ENCODE measurements at places on chromosomes 1 and 21.
A peak's percentile ranks its signal among the peaks of the same experiment; 100 is the strongest.

DNA sequence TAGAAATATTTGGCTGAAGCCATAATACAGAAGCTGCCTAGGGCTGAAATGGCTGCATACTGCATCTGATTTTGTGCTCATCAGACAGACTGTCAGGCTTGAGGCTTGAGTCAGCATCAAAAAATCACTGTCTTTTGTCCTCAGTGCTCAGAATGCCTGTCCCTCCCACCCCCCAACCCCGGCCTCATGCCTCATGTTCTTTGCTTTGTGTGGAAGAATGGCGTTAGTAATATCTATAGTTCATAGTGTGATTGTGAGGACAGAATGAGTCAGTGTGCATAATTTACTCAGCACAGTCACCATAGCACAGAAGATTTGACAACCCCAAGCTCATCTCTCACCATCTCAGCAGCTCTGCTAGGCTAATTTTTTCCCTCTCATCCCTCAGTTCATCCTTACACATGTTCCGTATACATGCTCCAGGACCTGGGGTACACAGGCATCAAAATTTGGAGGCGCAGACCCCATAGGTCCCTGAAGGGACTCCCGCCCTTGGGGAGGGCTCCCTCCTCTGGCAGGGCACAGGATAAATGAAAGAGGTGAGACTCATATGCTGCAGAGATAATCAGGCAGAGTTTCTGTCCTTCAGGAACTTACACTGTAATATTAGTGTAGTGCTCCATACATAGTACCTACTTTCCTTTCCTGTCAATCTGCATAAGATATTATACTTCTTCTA, 159.1 kb upstream of the C8B start:
- DNase-seq: no peak

DNA sequence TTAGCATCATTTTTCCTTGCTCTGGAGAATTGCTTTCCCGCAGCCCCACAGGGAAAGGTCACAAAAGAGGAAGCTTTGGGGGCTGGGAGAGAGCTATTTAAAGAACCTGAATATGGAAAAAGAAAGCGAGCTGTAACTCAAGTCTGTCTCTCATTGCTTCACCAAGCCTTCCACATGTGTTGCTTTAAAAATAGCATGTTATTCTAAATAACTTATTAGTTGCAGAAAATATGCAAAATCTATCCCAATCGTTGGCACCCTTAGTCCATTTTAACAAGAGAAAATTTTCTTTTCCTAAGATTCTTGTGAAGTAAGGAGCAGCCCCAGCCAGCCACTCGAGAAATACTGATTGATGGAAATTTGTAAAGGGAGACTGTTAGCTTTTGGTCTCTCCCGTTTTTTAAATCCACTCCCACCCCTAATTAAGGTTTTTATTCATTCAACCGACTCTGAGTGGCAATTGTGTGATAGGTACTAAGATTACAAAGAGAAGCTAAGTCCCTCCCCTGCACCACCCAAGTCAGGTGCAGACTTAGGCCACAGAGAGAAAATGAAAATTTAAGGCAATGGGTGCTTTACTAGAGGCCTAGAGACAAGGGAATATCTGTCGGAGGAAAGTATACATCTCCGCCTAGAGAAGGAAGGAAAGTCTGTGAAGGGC, 802 bp downstream of the CYP4X1 start:
- no peak for DNase-seq

- DNase-seq: peak; percentile 30
Measured at GRCh38 chr1:8424539-8425116, 106.7 kb downstream of the SLC45A1 start.

- DNase-seq: no peak
Measured at GRCh38 chr21:29805105-29805504, 134.7 kb downstream of the GRIK1 start.

DNA sequence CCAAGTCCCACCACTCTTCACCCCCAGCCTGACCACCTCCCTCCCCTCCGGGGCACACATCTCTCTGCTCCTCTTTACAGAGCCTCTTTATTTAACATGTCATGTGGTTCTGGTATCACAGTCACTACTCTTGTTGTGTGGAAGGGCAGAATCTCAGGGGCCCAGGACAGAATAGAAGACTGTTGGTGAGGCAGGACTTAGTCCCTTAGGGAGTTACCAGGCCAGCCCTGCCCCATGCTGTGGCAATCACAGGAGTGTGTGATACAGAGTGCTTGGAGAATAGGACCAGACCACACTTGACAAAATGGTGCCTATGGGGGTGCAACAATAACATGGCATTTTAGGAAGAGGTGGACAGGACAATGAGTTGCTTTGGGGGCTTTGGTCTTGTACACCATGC, 43.0 kb upstream of the CRNN start:
- DNase-seq: no peak

DNA sequence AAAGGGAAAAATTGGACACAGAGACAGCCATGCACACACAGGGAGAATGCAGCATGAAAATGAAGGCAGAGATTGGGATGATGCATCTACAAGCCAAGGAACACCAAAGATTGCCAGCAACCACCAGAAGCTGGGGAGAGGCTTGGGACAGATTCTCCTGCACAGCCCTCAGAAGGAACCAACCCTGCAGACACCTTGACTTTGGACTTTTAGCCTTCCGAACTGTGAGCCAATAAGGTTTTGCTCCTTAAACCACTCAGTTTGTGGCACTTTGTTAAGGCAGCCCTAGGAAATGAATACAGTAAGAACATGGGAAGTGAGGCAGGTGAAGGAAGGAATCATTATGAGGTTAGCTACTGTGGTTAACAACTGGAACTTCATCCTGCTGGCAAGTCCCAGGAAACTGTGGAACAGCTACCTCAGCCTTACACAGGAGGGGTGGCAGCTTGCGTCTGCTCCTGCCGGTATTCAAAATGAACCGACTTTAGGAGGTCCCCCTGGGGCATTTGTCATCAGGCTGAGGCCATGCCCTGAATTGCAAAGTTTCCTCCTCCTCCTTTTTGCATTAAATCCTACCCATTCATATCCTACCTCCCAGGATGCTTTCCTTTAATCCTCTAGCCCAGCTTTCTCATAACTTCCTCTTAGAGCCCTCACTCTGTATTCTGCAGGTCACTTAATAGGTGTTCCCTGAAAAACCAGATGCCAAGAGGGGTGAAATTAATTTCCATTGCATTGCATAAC, 15.4 kb downstream of the CD247 start:
- no peak for DNase-seq

GRCh38 chr1:176450526-176450925, 12.4 kb upstream of the PAPPA2 start:
- no peak for DNase-seq

- DNase-seq: no peak
Measured at GRCh38 chr1:230332061-230332460, 94.1 kb downstream of the PGBD5 start.

DNA sequence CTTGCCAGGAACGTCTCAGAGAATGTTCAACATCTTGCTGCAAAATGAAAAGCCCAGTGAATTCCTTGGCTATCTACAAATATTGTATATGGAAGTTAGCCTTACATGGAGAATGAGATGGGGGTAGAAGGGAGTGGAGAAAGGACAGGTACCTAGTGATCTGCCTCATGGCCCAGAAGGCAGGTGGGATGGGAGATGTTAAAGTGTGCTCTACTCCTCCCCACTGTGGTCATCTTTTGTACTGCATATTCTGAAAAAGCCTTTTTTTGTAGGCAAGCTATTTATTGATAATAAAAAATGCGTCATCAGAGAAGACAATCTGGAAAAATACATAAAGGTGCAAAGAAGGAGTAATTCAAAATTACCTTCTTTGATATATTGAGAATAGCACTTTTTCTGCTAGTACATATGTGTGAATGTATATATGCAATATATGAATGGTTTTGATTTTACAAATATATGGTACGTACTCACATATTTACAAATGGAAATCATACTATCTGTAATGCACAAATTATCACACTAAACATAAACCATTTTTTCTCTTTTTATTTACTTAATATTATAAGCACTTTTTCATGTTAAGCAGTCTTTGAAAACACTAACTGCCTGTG, 19.1 kb upstream of the SLC5A9 start:
- no peak for DNase-seq

- no peak for DNase-seq
Measured at GRCh38 chr1:206136241-206136640, 19.1 kb upstream of the AVPR1B start.

DNA sequence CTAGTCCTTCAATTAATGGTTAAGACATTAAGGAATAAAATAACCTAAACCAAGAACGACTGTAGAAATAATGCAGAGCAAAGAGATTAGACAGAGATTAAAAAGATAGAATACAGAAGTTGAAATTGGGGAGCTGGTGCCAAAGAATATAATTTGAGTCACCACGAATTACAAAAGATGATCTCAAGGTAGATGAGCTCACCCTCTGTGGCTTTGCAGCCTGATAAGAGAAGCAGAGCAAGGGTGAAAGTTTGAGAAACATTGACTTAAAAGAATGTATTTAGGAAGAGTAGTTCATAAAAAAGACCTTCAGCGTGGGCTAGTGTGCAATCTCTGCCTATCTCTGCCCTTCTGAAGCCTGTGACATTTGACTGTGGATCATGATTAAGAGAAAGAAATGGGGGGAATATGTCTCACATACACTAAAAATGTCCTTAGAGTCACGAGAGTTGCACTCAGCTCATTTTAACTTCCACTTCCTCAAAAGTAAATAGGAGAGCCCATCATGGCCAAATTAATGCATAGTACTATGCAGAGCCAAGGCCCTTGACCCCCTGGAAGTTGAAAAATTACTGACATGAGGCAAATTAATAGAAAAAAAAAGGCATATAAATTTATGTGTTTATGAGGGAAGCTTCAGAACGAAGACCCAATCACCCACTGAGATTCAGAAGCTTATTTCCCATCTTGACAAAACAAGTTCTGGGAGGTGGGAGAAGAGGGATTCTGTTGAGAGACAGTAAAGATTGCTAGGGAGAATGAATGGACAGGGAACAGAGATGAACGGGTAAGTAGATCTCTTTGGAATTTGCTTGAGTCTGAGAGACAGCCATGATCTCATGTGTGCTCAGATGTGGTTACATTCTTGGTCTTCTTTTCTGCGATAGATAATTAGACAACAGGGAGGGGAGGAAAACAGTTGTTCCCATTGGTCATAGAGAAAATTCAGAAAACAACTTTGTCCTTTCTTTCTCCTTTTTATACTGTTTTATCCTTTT, 395.4 kb upstream of the LRRC7 start:
- no peak for DNase-seq

- DNase-seq: peak; percentile 67
Measured at GRCh38 chr1:155091071-155092051, 12.7 kb downstream of the EFNA3 start.

- no peak for DNase-seq
Measured at GRCh38 chr21:34619841-34620665, 5.1 kb upstream of the RCAN1 start.

DNA sequence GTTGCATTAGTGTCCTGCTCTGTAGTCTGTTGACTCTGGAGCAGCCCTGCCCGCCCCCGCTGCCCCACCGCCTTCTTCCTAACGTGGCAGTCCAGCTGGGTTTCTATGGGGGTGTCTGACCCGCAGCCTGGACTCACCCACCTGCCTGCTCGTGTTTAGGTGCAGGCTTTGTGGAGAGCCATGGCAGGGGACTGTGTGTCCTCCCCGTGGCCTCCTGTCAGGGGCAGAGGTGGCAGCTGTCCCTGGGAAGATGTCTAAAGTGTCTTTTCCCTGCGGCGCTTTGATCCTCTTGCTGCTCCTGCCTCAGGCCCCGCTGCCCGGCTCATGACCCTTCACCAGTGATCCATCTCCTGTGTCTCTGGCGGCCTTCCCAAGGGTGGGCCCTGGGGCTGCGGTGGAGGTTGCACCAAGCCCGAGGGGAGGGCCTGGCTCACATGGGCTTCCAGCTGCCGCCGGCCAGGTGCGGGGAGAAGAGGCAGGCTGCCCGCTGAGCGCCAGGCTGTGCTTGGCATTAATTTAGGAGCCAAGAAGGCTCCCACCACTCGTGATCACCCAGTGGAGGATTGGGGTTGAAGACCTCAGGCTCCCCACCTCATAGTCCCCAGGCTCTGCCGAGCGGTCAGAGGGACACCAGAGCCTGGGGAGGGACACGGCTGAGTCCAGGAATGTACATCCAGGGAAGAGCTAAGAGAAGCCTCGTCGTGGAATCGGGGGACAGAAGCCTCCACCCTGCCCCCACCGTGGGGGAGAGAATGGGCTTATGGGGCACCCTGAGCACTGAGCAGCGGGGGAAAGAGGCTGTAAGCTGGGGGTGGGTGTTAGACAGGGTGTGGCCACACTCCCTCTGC, 44.1 kb downstream of the COL18A1 start:
- no peak for DNase-seq

DNA sequence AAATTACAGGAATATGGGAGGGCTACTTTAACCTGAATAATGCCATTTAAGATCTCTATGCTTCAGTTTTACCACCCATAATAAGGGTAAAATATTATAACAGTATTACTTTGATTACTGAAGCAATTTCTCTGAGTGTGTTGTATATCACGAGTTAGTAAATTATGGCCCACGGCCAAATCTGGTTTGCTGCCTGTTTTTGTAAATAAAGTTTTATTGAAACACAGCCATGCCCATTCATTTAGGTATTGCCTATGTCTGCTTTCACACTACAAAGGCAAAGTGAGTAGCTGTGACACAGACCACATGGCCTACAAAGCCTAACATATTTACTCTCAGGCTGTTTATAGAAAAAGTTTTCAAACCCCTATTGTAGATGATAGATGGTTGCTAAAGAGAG, 156.8 kb downstream of the CDC42BPA start:
- DNase-seq: no peak

DNA sequence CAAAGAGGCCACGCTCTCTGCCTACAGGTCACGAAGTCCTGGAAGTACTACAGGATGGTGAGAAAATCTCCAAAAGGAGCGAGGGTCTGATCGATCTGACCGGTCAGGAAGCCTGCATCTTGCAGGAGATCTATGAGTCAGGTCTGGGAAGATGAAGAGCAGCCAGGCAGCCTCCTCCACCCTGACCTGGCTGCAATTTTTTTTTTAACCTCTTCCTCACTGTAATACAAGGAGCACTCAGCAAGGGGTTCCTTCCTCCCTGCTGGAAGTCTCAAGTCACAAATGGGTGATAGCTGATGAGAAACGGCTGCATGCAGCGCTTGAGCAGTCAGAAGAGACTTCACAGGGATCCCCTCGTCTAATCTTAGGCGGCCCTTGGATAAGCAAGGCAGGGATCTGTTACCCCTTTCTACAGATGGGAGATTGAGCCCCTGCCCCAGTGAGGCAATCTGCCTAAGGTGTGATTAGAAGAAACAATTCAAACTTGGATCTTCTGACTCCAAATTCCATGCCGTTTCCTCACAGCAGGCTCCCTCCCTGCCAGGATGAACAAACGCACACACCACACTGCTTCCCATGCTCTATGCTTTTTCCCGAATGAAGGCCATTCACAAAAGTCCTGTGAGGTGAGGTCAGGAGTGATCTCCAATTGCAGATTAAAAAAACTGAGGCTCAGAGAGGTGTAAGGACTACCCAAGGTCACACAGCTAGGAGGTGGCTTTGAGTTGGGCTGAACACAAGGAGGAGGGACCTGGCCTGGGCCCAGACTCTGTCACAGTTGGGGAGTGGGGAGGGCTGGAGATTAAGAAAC, 48.3 kb downstream of the ECE1 start:
- DNase-seq: no peak

Data from activated T-helper 1 cell treated with anti-CD3 and anti-CD28 coated beads, Interleukin-2, amount 50 U/mL, for 16 hours (primary cell).